ENCODE measurements at places on chromosomes 16 and 17.

- DNase-seq: no peak
Observed at GRCh38 chr17:82274134-82275020, 877 bp upstream of the CSNK1D start.

DNA sequence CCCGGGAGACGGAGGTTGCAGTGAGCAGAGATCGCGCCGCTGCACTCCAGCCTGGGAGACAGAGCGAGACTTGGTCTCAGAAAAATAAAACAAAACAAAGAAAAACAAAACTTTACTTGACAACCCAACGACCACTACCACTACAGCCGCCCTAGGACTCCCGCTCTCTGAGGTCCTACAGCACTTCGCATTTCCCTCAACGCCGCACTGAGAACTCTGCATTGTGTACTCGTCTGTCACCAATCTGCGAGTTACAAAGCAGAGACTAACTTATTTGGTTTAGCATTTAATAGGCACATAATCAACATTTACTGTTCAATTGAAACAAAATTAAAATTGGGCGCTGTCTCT lies 479 bp upstream of the ZNF207 start:
- DNase-seq: no peak

GRCh38 chr17:80834893-80835275 lies 156.8 kb upstream of the CHMP6 start:
- no peak for DNase-seq

GRCh38 chr17:50477976-50478375 lies 684 bp upstream of the RSAD1 start:
- DNase-seq: no peak

GRCh38 chr17:57091186-57091618 lies 6.2 kb downstream of the AKAP1 start:
- DNase-seq: no peak

GRCh38 chr16:67305216-67306071 lies 21.1 kb downstream of the KCTD19 start:
- DNase-seq: no peak

DNA sequence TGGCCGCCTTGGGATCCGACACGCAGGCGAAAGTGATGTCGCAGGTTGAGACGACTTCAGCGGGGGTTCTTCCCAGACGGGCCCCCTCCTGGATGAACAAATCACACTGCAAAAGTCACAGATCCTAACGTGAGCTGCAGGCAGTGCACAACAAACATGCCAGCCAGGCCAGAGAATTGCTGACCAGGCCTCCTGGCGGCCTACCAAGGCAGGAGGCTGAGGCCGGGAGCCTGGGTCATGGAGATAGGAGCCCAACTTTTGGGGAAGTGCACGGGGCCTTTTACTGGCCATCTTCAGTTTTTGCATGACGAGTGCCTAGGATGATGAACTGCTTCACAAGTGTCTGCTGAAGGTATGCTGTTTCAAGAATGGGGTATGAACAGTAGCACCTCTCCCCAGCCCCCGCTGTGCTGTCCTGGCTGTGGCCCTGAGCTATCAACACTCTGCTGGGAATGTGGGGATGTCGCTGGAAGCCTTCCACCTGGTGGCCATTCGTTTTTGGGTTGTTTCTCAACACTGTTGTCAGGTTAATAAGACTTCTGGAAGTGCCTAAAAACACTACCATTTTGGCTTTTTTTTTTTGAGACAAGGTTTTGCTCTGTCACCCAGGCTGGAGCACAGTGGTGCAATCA lies 12.2 kb upstream of the ROGDI start:
- no peak for DNase-seq

GRCh38 chr17:16470265-16470664 lies 21.7 kb downstream of the LRRC75A start:
- DNase-seq: no peak

- DNase-seq: no peak
Observed at GRCh38 chr17:79624718-79625478, 14.0 kb upstream of the RBFOX3 start.

DNA sequence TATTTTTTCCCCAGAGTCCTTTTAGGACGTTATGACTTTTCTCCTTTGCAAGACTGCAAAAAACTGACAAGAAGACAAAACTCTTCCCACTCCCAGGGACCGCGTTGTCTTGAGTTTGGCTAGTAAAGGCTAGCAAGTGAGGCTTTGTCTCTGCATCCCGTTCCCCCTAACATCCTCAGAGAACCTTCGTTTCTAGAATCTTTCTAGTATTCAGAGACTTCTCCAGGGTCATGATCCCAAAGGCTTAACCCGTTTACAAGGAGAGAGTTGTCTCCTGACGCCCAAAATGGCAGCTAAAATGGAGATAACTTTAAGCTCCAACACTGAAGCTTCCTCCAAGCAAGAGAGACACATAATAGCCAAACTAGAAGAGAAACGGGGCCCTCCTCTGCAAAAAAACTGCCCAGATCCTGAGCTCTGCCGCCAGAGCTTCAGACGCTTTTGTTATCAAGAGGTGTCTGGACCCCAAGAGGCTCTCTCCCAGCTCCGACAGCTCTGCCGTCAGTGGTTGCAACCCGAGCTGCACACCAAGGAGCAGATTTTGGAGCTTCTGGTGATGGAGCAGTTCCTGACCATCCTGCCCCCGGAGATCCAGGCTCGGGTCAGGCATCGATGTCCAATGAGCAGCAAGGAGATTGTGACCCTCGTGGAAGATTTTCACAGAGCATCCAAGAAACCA lies 843 bp downstream of the ZNF174 start:
- DNase-seq: no peak

DNA sequence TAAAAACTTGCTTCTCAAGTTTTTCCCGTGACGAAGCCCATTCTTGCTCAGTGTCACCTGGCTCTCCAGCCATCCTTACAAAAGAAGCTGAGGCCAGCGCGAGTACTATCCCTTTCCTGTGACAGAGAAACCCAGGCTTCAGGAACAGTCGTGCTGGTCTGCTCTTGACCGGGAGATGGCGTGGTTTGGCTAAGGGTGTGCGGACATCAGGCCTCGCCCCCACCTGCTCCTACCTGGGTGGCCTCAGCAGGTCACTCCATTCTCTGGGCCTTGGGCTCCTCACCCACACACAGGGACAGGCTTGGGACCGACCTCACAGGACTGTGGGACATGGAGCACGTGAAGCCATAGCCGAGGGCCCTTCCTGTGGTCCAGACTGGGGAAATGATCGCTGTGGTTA lies 75.2 kb upstream of the CIBAR2 start:
- no peak for DNase-seq

GRCh38 chr17:10059684-10060211 lies 138.7 kb downstream of the GAS7 start:
- DNase-seq: no peak

DNA sequence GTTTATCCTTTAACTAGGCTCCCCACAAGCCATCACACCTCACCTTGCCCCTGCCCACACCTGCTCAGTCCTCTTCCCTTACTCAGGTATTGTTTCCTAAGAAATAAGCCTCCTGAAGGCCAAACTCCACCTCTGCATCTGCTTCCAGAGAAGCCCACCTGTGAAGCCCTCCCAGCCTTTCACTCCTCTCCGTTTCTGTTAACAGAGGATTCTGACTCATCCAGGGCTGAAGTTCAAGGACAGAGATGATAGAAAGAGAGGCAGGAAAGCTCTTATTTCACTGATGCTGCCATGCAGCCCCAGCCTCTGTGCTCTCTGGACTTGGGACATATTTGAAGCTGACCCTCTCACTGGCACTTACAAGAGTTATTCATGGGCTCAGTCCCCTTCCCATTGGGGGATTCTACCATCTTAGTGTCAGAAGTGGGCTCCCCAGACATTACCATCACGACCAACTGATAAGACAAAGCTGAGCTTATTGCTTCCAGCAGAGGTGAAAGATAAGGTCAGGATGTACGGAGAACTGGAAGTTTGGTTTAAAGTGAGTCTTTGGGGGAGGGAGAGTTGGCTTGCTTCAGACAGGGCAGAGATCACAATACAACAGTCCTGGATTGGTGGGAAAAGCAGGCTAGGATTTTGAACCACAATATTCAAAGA lies 35.3 kb upstream of the XYLT2 start:
- DNase-seq: no peak

- no peak for DNase-seq
Observed at GRCh38 chr17:71180801-71181385, 939.9 kb upstream of the SOX9 start.

DNA sequence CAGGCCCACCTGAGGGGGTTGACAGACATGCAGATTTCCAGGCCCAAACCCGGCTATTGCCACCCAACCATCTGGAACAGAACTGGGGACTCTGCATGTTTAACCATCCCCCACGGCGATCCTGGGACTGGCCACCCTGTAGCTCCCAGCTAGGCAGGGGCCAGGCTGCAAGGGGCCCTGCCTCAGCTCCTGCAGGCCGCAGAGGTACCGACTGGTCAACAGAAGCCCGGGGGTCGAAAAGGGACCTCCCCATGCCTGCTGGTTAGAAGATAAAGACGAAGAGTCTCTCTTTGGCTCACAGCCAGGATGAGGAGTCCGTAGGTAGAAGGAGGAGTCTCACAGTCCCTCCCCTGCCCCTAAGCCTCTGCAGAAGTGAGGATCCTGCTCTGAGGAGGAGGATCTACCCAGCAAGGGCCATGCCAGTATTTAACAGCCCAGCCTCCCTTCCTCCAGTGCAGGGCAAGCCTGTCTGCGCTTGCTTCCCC lies 223.4 kb upstream of the TNRC6C start:
- no peak for DNase-seq

DNA sequence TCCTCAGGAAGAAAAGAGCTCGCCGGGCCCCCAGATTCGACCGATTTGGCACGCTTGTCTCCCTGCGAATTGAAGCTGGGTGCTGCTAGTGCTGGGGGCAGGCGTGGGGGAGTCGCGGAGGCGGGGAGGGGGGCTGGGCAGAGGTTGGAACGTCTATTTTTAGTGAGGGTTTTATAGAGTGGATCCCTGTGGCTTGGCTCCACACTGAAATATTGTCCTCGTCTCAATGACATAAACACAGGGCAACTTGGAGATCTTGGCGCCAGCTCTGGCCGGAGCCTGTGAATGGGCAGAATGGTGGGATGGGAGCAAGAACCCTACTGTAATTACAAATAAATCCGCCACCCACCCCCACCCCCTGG lies 15.7 kb upstream of the NOG start:
- DNase-seq: no peak

Measured in activated T-helper 1 cell treated with anti-CD3 and anti-CD28 coated beads, Interleukin-2, amount 50 U/mL, for 16 hours (primary cell).